Central memory CD4-positive, alpha-beta T cell (primary cell): ENCODE measurements at places on chromosomes 6 and 20.

DNA sequence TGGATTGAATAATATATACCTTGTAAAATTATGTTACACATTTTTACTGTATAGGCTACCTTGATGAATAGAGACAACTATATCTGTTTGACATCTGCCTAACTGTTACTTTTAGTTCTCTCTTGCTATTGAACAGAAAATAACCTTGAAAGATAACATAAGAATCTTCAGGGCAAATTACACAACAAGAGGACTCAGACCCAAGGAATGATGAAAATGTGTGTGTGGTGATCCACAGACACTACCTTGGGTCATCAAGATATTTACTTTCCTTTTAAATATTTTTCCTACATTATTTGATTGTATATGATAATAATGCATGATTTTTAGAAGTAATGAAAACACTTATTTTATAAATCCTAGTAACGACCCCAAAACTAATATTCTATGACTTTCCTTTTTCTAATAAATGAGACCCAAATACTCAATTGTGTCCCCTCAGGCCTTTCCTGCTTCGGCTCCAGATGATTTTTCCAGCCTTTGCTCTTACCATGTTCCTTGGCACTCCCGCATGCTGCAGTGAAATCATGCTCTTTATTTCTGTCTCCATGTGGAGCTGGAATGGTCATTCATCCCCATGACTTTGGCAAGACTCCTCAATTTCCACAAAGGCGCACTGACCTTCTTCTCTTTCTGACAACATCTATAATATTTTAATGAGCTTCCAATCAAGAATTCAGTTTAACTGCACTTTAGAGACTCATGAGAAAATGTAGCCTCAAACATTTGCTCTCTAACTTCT lies 187.6 kb downstream of the EPM2A start:
- DNase-seq, result no peak

DNA sequence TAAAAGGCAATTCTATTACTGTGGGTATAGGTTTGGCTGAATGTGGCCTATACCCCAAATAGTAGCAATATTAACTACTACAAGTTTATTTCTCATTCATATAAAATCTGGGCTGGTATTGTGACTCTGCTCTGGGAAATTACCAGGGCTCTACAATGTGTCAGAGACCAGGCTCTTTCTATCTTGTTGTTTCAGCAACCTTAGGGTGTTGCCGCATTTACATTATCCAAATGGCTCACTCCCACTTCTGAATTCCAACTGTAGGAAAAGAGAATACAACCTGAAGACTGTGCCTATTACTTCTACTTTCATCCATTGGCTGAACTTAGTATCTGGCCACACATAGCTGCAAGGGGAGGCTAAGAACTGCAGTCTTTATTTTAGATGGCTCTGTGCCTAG lies 106.7 kb upstream of the CENPW start:
- DNase-seq, result no peak

DNA sequence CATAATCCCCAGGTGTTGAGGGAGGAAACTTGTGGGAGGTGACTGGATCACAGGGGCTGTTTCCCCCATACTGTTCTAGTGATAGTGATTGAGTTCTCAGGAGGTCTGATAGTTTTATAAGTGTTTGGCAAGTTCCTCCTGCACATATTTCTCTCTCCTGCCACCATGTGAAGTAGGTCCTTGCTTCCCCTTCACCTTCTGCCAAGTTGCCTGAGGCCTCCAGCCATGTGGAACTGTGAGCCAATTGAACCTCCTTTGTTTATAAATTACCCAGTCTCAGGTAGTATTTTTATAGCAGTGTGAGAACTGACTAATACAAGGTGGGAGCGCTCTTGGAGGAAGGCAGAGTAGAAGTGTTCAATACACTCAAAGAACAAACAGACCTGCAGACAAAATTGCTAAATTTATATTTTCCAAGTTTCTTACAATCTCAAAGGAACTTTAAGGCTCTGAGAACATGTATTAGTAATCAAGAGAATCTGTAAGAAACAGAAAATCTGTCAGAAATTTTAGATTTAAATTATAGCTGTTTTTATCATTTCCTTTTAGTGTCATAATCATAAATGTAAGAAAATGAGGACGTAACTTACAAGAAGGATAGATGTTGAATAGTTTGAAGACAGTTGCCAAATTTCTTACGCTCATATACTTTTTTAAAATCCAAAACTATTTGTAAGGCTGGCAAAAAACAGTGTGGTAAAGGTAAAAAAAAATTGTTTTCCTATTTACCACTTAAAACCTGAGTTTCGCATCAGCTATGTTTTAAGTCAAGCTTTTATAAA lies 77.7 kb downstream of the ASCC3 start:
- DNase-seq, result no peak

DNA sequence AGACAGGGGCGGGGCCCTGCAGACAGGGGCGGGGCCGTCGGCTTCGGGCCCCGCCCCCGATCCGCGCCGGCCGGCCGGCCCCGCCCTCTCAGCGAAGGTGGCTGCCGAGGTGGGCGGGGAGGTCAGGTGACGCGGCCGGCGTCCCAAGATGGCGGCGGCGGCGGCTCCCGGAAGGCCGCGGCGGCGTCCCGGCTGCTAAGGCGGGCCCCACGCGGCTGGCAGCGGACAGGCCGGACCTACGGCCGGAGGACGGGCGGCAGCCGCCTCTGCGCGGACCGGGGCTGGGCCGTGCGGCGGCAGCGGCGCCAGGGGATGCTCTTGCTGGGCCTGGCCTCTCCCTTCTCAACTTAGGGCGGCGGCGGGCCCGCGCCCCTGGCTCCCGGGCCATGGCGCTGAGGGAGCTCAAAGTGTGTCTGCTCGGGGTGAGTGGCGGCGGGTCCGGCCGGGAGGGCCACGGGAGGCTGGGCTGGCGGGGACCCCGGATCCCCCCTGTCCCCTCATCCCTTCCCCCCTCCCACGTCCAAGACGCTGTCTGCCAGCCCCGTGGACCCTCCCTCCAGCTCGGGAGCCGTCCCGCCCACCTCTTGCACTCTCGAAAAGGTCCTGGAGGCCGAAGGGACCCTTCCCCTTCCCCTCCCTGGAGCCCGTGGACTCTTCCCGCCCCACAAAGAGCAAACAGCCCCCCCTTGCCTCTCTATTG lies at the start of gene RAB22A:
RAB22A (plus strand) TSS at position 125 of the 700 bp plus-strand sequence; CDS start at position 387, 262 bp downstream.
- peak; percentile 81 for DNase-seq

DNA sequence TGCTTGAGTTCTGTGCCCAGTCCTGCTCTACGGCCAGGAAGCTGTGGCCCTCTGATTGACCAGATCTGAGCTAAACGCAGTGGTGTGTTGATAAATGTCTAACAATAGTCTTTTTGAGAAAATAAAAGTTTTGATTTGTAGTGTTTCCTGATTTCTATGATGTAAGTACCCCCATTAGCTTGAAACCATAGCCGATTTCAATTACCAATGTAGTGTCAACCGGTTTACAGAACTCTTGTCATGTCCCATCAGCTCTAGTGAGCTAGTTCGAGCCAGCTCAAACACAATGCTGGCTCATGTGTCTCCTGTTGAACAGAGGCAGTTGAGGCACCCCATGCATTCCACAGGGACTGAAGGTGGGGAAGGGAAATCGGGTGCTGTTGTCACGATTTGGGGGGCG lies 56.7 kb upstream of the ZMYND8 start:
- DNase-seq, result no peak

- no peak for DNase-seq
Observed at GRCh38 chr6:8492536-8493133, 57.3 kb upstream of the SLC35B3 start.

DNA sequence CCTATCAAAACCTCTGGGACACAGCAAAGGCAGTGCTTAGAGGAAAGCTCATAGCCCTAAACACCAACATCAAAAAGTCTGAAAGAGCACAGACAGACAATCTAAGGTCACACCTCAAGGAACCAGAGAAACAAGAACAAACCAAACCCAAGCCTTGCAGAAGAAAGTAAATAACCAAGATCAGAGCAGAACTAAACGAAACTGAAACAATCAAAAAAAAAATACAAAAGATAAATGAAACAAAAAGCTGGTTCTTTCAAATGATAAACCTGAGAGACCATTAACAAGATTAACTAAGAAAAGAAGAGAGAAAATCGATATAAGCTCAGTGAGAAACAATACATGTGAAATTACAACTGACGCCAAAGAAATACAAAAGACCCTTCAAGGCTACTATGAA lies 34.8 kb upstream of the RUNX2 start:
- peak; percentile 19 for DNase-seq

- no peak for DNase-seq
Observed at GRCh38 chr6:84348801-84349200, 121.4 kb upstream of the CEP162 start.

GRCh38 chr20:38725931-38726803 lies 1.9 kb downstream of the SLC32A1 start:
- DNase-seq, result no peak

- DNase-seq, result no peak
Observed at GRCh38 chr20:24364482-24364881, 104.9 kb upstream of the SYNDIG1 start.

GRCh38 chr6:93235775-93236174 lies 183.6 kb downstream of the EPHA7 start:
- DNase-seq, result no peak

- DNase-seq, result no peak
Observed at GRCh38 chr6:132663661-132664060, 4.7 kb upstream of the TAAR1 start.
